Stimulated activated CD8-positive, alpha-beta memory T cell treated with anti-CD3 and anti-CD28 coated beads, Interleukin-15, amount 100 ng/mL, for 1 hour (primary cell): ENCODE measurements at places on chromosomes 11 and 22.

- no peak for DNase-seq
Observed at GRCh38 chr11:13013054-13013488, 4.0 kb downstream of the RASSF10 start.

- no peak for DNase-seq
Observed at GRCh38 chr11:70473873-70474690, 75.8 kb downstream of the CTTN start.

- no peak for DNase-seq
Observed at GRCh38 chr22:48310289-48310688, 1517.4 kb downstream of the BRD1 start.

- no peak for DNase-seq
Observed at GRCh38 chr11:27296497-27296896, 66.5 kb downstream of the CCDC34 start.

- DNase-seq = no peak
Observed at GRCh38 chr11:36567694-36568093, at the start of gene RAG1. RAG1 (plus strand) TSS chr11:36568007; CDS start chr11:36573305, 5,298 bp downstream.

GRCh38 chr11:75811485-75811884 lies 3.5 kb upstream of the UVRAG start:
- DNase-seq = no peak

GRCh38 chr11:116415095-116415494 lies 357.7 kb downstream of the BUD13 start:
- no peak for DNase-seq

DNA sequence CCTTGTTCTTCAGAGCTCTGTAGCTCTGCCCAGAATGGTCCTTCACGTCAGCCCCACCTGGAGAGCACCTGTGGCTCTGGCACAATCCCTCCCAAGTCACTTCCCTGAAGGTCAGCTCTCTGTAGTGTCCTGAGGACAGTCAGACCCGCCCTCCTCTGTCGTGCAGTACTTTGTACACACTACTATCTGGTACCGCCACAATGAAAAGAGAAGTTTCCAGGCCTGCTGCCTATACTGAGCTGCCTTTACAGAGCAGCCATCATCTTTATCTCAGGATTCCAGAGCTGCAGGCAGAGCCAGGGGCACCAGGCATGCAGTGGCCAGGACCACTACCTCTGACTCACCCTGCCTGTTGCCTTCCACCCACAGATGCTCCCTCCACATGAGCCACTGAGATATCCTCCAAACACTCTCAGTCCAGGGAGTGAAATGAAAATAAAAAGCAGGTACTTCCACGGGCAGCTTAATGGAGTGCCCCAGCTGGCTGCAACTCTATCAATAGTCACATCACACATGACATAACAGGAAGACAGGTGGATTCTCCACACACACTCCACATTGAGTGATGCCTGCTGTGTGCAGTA lies 7.3 kb downstream of the PACSIN2 start:
- no peak for DNase-seq

GRCh38 chr11:85742873-85743275 lies 56.9 kb upstream of the CCDC89 start:
- DNase-seq = no peak

DNA sequence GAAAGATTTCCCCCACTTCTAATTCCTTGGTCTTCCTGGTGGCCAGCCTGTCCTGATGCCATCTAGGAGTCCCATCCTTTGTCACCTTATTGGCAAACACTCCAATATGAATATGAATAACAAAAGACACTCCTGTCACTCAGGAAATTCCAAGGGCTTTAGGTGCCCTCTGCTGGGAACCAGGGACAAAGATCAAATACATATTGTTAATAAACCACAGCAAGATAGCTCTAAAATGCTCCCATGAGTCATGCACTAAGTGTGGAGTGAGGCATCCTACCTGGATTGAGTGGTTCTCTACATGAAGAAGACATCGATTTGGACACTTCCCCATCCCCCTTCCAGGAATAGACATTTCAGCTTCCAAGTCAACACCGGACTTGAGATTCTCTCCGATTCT lies 823.6 kb downstream of the TBC1D22A start:
- no peak for DNase-seq

- DNase-seq = no peak
Observed at GRCh38 chr22:37080438-37080837, 28.9 kb downstream of the KCTD17 start.

DNA sequence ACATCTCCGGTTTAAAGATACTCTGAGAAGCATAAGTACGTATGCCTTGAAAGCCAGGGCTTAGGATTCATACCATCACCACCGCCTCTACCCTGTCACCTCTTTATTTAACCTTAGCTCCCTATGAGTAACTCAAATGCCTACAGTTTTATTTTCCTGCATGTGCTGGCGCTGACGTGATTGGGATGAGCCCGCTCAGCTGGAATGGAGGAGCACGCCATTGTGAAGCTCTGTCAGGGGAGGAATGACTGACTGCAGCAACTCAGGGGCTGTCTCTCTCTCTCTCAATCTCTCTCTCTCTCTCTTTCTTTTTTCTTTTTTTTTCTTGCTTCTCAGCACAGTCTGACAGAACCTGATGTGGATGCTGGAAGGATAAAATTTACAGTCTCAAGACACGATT lies 12.4 kb downstream of the CAVIN3 start:
- DNase-seq = no peak

GRCh38 chr11:106482917-106483785 lies 405.7 kb downstream of the AASDHPPT start:
- DNase-seq = no peak

- DNase-seq = no peak
Observed at GRCh38 chr11:23836981-23837380, 659.9 kb upstream of the LUZP2 start.

- no peak for DNase-seq
Observed at GRCh38 chr11:62556875-62557631, 10.4 kb upstream of the AHNAK start.

DNA sequence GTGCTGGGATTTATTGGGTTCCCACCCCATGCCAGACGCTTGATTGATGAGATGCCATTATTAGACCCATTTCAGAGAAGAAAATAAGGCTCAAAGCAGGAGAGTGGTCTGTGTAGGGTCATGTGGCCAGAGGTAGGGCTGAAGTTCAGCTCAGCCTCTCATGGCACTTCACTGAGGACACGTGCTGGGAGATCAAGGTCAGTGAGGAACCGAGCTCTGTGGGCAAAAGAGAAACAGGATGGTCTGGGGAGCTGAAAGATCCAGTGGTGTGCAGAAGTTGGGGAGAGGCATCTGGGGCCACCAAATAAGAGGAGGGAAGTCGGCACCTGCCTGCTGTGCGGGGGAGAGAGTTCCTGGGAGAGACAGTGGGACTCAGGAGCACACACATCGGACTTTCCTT lies 19.6 kb downstream of the RHOD start:
- DNase-seq = no peak

GRCh38 chr11:34160049-34160721 lies 54.8 kb downstream of the NAT10 start:
- DNase-seq = no peak

- no peak for DNase-seq
Observed at GRCh38 chr22:42077486-42078125, 1.9 kb upstream of the SMDT1 start.

- DNase-seq = no peak
Observed at GRCh38 chr22:49116486-49117120, 711.1 kb downstream of the BRD1 start.

- DNase-seq = no peak
Observed at GRCh38 chr11:8593935-8594909, at the start of gene STK33. STK33 (minus strand) TSS chr11:8594228; CDS start chr11:8474905, 119,323 bp downstream.

DNA sequence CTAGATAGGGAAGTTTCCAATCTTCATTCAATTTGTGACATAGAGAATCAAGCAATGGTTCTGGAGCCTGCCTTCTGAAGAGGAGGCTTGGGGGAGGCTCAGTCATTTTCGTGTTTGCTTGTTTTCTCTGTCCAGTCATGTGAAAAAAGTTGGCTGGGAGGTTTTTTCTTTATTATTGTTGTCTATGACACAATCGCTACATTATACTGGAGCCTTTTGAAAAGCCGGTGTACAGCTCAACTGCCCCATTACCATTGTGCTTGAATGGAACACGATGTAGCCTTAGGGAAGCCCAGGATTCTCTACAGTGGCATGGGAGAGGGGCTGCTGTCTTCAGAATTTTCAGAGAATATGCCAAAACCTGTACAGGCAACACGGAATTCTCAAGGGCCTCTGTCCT lies 57.9 kb upstream of the NCAM1 start:
- DNase-seq = no peak

- DNase-seq = no peak
Observed at GRCh38 chr11:41267451-41267850, 192.0 kb downstream of the LRRC4C start.

GRCh38 chr11:43941257-43941994 lies 1.0 kb upstream of the C11orf96 start:
- DNase-seq = no peak

- DNase-seq = no peak
Observed at GRCh38 chr11:14258221-14258935, 100.6 kb downstream of the RRAS2 start.

GRCh38 chr11:47327025-47327424 lies 25.5 kb downstream of the MYBPC3 start:
- no peak for DNase-seq

GRCh38 chr11:74392256-74392655 lies 6.0 kb downstream of the PGM2L1 start:
- DNase-seq = no peak

DNA sequence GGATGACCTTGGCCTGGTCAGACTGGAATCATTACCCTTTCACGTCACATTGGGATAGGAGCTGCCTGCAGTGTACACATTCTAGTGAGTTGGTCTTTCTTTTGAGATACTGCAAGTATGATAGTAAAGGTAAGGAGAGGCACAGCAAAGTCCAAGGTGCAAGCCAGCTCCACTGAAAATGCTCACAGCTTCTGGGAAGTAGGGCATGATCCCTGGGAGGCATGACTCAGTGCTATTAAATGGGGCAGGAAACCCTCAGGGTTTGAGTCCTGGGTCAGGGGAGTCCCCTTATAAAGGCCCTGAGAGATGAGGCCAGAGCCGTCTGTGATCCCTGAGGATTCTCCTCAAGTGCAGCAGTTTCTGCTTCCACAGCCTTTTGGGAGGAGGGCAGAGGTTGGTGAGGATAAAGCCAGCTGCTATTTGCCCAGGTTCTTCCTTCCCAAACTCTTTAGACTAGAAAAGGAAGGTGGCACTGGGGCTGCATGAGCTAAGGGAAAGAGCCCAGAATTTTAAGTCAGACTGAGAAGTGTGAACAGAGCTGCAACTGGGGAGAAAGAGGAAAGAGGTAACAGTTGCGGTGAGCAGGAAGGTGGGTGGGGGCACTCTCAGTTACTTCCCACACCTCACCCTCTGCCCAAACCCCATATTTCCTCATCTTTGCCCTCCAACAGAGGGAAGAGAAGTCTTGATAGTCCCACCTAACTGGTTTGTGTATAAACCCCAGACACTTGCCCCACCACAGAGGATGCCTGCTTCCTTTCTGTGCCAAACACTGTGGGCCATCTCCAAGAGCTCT lies 14.4 kb upstream of the OR52K1 start:
- no peak for DNase-seq

DNA sequence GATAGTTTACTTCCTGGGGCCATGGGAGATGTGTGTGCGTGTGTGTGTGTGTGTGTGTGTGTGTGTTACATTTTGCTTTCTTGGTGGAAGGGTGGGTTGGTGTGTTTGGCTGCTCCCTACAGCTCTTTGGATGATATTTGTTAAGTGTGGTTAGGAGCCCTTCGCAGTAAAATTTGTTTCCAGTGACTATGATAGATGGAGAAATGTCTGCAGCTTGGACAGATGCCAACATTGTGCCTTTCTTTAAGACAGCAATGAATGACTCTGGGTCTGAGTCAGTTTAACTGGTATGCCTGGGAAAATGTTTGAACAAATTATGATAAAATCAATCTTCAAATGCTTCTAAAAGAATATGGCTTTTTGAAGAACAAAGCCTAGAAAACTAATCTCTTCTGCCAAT lies 102.7 kb upstream of the TRPC6 start:
- DNase-seq = no peak

DNA sequence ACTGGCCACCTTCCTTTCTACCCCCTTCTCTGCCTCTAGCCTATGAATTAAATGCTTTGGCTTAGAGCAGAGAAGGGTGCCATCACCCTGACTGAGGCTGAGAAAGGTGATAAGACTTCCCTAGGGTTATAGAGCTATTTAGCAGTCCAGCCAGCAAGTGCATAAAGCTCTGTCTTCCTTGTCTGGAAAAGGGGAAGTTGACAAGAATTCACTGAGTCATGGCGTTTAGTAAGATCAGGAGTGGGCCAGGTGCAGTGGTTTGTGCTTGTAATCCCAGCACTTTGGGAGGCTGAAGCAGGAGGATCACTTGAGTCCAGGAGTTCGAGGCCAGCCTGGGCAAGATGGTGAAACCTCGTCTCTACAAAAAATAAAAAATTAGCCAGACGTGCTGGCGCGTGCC lies 63.1 kb downstream of the LHFPL7 start:
- no peak for DNase-seq

- DNase-seq = no peak
Observed at GRCh38 chr22:47472636-47473035, 710.2 kb downstream of the TBC1D22A start.
